ENCODE measurements at places on chromosomes 5 and 9.

DNA sequence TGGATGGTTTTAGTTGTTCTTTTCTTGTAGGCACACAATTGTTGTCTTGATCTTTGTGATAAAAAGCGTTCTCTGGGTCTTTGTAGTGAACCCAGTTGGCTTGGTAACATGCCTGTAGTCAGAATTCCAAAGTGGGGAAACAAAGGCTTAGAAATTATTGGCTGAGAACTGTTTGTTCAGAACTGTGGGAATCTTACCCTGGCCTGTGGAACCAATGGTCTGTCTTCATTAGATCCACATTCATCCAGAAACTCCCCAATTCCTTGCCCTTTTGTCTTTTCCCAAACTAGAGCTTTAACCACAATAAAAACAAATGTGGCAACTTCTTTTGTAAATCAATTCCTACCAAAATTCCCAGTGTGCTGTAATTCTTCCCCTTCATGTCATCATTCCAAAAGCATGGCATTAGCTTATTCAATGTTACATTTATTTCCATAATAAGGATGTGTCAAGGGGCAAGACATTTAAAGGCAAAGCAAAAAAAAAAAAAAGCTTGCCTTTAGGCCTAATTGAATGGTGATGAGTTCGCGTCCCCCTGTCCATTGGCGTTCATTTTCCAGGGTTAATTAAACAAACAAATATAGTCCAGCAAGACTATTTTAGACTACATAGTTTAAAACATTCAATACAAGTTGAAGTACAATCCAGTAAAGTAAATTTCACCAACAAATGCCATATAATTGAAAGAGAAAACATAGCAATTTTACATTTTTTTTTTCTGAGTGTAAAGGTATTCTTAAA is 249.8 kb upstream of the ZNF608 start:
- peak; percentile 27 for DNase-seq

DNA sequence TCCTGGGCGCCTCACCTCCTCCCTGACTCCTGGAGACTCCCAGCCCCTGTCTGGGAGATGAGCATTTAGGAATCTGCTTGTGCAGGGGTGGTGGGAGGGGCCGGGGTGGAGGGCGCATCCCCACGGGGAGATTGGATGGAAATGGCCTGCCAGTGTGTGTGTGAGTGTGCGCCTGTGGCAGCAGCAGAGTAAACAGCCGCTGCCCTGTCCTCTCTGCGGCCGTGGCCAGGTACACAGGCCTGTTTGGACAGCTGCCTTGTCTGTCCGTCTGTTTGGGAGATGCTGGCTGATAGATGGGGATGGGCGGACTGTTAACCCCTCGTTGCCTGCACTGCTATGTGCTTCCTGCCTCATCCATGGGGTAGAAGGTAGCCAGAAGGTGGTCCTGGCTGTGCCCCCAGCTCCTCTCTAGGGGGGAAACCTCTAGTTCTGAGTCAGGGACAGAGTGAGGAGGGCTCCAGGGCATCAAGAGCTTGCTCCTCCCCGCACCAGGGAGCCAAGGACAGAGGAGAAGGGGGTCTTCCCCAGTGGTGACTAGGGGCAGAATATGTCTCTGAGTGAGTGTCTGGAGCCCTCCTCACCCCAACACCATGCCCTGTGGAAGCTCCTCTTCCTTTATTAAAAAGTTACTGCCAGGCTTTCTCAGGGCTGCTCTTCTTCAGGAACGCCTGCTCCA is 60.1 kb downstream of the LMX1B start:
- no peak for DNase-seq

DNA sequence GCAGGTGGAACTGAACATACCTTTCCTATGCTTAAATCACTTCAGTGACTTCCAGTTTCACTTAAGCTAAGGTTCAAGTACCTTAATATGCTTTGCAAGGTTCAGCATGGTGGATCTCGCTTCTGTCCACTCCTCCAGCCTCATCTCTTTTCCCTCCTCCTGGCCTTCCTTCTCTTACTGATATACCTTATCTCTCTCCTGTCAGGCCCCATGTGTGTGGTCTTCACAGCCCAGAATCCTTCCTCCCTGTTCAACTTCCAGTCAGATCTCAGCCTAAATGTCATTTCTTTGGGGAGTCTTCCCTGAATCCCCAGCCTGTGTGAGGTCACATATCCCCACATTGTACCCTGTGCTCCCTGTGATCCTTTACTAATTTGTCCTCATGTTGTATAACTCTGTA is 87.7 kb downstream of the ANGPTL2 start:
- no peak for DNase-seq

- no peak for DNase-seq
Observed at GRCh38 chr9:126383406-126384046, 56.9 kb downstream of the MVB12B start.

- DNase-seq = no peak
Observed at GRCh38 chr9:127447416-127448111, 3.6 kb downstream of the RPL12 start.

DNA sequence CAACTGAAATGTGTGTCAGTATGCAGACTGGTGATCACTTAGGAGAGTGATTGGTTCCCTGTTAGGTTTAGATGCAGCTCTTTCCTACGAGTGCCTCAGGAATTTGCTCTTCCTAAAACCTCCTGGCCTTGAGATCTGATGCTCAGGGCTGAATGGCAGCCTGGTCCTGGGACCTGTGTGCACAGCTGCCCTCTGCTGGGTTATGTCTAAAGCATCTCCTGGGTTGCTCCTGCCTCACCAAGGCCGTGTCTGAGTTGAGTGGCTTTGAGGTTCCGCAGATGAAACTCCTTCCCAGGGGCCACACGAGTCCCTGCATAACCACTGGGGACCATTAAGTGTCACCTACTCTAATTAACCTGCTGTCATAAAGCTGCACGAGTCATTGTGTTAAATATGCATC is 59.5 kb downstream of the MVB12B start:
- DNase-seq = peak; percentile 29

DNA sequence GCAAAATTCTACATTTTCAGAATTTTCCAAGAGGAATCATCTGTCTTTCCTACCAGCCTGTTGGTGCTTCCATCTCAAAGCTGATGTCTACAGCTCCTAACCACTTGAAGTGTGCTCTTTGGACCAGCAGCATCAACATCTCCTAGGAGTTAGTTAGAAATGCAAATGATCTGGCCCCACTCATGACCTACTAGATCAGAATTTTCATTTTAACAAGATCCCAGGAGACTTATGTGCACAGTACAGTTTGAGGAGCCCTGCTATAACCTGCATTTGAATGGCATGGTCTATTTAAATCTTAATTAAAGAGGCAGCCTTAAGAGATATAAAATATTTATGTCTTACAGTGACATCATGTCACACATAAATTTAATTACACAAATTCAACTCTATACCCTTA is 33.8 kb downstream of the ITK start:
- no peak for DNase-seq

DNA sequence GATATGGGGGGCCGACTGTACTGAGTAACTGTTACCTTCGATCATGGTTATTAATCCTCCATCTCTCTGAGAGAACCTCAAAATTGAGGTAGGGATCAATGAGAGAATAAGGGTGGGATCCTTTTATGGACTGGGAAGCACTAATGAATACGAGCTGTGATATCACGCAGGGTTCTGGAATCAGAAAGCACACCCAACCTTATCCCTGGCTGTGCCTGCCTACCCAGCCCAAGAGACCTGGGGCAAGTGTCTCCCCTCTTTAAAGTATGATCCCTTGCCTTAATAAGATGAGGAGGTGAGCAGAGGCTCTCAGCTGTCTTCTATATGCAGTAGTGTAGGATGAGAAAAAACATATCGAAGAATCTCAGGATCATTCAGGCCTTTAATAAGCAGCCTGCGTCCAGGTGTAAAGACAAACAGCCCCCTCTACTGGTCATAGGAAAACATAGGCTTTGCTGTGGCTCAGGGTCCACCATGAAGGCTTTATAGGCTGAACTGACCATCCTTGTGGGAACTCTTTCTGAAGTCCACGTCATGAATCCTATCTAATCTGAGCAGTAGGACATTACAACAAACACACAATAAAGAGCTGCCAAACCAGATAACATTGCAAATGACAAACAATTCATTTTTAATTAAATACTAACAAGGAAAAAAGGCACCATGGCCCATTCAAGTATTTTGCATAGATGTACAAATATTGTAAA is 16.8 kb downstream of the NIPAL4 start:
- peak; percentile 78 for DNase-seq

- DNase-seq = peak; percentile 54
Observed at GRCh38 chr9:137689745-137690529, 71.1 kb downstream of the EHMT1 start.

GRCh38 chr5:34898258-34898895 is 16.9 kb downstream of the RAD1 start:
- peak; percentile 78 for DNase-seq

DNA sequence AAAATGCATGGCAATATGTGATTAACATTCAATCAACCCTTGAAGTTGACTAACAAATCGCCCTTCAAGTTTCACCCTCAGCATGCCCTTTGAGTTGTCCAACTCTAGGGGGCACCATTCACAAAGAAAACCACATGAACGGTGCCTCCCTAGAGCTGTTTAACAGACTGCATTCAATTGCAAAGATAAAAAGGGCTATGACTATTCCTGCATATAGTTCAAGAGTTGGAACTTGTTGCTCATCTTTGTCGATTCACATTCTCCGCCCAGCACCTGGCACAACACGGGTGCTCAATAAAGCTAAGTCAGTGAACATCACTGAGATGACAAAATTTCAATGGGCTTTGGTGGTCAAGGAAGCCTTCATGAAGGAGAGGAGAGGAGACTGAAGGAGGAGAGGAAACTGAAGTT is 69.6 kb upstream of the SLC30A5 start:
- peak; percentile 39 for DNase-seq

- no peak for DNase-seq
Observed at GRCh38 chr9:22009506-22009867, 382 bp upstream of the CDKN2B start.

- no peak for DNase-seq
Observed at GRCh38 chr5:102421647-102422046, 77.2 kb downstream of the SLCO6A1 start.

DNA sequence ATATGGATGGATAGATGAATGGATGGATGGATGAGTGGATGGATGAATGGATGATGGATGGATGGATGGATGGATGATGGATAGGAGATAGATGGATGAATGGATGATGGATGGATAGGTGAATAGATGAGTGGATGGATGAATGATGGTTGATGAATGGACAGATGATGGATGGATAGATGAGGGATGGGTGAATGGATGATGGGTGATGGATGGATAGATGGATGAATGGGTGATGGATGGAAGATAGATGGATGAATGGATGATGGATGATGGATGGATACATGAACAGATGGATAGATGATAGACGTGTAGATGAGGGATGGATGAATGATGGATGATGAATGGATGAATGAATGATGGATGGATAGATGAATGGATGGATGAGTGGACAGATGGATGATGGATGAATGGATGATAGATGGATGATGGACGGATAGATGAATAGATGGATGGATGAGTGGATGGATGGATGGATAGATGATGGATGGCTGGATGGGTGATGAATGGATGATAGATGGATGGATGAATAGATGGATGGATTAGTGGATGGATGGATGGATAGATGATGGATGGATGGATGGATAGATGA is 53.8 kb downstream of the OLFM1 start:
- no peak for DNase-seq

DNA sequence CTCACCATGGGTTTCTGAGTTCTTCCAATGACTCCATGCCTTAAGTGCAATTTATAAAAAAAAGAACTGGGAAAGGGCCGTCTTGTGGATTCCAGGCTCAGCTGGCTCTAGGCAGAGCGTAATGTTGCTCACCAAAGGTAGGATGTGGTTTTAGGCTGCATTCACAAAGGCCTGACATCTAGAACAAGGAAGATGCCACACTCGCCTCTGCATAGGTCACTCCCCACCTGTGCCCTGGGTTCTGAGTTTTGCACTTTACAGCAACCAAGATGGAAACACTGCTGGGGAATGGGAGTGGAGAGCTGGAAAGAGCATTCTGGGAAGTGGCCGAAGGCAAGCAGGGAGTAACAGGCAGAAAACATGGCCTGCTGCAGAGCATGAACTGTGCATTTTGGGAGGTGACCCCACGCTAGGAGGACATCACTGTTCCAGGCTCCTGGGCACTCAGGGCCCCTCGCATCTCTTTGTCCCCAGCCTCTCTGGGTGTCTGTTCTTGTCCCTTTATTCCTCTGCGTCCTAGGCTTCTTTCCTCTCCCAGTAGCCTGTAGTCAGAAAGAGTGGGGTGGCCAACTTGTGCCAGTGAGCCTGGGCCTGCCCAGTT is 12.3 kb downstream of the FCN2 start:
- no peak for DNase-seq

DNA sequence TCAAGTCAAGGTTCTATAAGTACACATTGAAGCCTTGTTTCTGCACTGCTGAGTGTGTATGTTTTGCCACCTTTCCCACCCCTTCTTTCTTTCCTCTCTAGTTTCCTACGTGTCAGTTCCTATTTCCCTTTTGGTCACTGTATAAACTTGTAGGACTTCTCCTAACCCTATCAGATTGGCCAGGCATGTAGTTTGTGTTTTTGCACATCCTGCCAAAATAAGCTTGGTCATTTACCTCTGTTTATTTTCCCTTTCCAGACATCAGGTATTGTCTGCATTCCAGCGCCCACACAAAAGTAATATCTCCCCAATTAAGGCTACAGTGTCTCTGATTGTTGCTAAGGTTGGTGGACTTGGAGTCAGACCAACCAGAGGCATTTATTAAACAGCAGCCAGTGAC is 252.9 kb upstream of the MPDZ start:
- no peak for DNase-seq

DNA sequence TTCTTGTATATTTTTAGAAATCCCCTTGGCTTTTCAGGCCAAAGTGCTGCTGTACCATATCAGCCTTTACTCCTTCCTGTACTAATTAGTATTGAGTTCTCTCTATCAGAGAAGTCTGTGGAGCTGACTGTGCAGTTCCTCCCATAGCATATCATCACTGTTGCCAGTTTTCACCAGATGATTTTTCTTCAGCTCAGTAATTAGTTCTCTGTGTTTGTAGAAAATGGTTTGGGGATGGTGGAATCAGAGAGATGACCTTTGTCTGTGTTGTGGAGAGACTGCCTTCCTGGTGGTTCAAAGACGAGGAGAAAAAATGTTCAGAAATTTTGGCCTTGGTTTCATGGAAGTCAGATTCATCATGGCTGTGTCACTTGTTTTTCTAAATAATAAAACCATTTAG is 227.5 kb upstream of the ACTBL2 start:
- DNase-seq = peak; percentile 12

GRCh38 chr5:65034029-65034812 is 265.5 kb downstream of the CWC27 start:
- DNase-seq = no peak

DNA sequence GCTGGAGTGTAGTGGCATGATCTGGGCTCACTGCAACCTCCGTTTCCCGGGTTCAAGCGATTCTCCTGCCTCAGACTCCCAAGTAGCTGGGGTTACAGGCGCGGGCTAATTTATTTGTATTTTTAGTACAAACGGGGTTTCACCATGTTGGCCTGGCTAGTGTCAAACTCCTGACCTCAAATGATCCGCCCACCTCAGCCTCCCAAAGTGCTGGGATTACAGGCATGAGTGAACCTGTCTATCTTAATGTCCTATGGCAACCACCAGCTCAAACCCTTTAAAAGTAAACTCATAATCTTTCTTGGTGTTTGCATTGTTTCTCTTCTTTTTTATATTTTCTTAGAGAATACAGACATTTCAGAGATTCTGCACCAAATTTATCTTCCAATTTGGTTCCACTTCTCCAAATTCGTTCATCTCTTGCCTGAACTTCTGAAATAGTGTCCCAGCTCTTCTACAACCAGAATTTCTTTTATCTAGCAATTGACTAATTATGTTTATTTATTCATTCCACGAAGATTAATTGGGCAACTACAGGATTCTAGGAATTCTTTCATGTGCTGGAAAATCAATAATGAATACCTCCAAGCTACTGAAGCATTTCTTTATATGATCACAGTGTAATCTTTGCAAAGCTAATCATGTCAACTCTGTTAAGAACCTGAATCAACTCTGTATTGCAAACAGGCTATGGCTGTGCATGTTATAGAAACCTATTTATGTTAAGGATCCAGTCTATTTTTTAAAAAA is 60.0 kb upstream of the TYRP1 start:
- no peak for DNase-seq
